CD4-positive, alpha-beta T cell treated with Interleukin-15 for 1 hour (primary cell): ENCODE measurements at places on chromosomes 12 and 14.

- no peak for DNase-seq
Observed at GRCh38 chr12:116227811-116228210, 49.7 kb downstream of the MED13L start.

- no peak for DNase-seq
Observed at GRCh38 chr12:93944201-93944600, 204.2 kb upstream of the PLXNC1 start.

- no peak for DNase-seq
Observed at GRCh38 chr12:108886873-108887629, 7.2 kb downstream of the DAO start.

DNA sequence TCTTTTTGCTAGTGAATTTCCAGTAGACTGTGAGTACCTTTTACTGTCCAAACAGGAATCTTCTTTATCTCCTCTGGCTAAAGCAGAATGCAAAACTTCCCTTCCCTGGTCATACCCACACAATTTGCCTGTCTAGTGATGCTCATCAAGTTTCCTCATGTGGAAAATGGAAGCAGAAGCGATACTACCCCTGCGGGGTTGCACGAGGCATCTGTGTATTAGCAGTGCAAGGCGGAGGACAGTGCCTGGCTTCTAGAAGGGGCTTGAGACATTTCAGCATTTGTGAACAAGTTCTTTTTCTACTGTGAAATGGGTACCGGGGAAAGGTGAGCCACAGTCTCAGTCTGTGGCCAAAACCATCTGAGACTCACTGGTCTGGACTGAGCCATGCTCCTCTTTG lies 340.9 kb downstream of the AACS start:
- DNase-seq, result no peak

- no peak for DNase-seq
Observed at GRCh38 chr14:85501751-85502150, 28.2 kb upstream of the FLRT2 start.

DNA sequence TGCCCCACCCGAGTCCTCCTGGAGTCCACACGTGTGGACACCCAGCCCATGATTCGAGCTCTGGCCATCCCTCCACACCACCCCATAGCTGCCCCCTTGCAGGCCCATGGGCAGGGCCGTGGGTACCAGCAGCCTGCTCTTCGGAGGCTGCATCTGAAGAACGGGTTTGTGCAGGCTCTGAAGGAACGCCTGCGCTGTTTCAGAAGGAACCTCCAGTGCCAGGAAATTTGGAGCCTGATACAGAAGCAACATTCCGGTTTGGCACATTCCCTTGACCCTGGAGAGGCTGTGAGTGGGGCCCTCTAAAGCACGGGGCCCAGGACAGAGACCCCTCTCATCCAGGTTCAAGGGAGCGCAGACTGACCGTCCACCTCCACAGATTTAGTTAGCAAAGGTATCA lies 57.0 kb downstream of the ZNF664 start:
- DNase-seq, result no peak

GRCh38 chr12:17661250-17661649 lies 428.7 kb downstream of the RERGL start:
- DNase-seq, result no peak

DNA sequence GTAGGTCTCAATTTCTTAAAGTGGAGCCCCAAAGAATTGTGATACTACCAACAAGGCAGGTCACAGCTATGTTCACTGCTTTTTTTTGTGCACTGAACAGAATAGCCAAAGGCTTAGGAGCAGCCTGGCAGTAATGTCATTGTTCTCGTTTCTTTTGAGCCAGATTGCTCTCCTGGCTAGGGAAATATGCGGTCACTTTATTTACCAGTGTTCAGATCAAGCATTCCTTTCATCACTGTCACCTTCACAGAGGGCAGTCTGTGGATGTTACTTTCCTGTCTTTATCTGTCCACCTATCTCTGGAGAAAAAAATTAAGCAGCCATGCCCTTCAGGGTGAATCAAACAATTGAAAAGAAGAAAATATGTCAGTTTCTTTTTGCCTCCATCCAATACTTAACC lies 159.6 kb downstream of the BTG1 start:
- DNase-seq, result no peak

DNA sequence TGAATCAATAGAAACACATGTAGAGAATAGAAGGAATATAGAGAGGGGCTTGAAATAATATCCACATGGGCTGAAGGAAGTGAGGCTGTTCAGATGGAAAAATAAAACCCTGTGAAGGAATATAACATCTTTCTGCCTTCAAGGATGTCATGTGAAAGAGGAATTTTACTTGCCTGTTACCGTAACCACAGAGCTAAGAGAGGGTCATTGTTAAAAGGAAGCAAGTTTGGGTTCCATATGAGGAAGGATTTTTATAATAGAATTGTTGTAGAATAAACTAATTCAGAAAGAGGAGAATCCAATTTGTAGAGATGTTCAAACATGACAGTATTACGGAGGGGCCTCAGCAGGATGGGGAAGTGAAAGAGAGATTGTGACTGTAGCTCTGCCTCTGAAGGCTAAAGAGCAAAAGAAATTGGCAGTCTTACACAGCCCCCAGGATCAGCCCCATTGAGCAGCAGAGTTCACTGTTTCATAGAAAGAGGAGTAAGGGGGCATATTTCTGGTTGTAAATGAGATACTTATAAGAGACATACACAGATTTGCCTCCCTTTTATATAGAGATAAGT lies 41.8 kb upstream of the PTPRR start:
- no peak for DNase-seq

DNA sequence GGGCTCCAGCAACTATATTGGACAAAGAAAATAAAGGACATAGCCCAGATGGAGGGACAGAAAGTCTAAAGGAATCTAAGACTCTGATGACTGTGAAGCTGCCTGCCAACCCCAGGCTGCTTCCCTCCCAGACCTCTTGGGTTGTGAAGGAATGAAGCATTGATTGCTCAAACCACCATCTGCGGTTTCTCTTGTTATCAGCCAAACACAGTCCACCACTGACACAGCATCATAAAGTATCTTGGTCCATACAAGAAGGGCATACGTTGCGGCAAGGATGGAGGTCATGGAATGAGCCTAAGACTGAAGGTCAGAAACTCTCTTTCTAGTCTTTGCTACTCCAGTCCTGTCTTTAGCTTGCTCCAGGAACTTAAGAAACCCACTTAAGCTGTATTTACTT lies 58.5 kb upstream of the PLXNC1 start:
- DNase-seq, result no peak

GRCh38 chr14:55585854-55586253 lies 5.8 kb downstream of the KTN1 start:
- DNase-seq, result no peak

GRCh38 chr12:47032644-47033043 lies 46.8 kb upstream of the PCED1B start:
- DNase-seq, result no peak

DNA sequence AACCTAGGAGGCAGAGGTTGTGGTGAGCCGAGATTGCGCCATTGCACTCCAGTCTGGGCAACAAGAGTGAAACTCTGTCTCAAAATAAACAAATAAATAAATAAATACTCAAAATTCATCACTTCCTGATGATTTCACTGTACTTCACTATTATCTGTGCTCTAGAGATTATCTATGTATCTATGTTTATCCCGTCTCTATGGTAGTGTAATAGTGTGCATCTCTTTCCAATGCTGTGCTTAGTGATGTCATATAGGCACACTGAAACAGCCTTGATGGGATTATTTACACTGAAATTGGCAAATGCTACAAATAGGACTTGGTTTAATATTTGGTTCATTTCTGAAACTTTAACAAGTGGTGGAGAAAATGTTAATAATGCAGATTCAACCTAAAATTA lies 6.5 kb downstream of the CAPS2 start:
- DNase-seq, result no peak

- DNase-seq, result no peak
Observed at GRCh38 chr14:54809767-54810166, 92.9 kb downstream of the GCH1 start.

DNA sequence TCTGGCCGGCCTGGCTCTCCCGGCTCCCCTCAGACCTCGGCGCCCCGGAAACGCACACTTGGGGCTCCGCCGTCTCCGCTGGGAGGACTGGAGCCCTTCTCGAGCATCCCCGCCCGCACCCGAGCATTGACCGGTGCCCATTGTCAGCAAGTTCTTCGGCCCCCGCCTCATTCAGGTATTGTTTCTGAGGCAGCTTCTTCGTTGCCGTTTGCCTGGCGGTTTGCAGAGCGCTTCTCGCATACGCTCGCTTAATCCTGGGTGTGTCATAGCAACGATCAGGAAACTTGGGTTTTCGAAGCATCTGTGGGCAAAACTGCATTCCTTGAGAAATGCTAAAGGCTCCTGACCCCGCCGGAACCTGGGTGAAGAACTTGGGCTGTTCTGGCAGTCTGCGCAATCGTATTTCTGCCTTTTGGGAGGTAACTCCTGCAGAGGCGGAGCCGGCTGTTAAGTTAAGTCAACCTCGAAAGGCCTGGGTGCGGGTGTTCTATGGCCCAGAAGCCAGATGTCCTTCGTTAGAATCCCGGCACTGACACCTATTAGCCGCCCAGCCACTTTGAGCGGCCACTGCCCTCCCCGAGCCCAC lies 518 bp downstream of the GSKIP start:
- no peak for DNase-seq

DNA sequence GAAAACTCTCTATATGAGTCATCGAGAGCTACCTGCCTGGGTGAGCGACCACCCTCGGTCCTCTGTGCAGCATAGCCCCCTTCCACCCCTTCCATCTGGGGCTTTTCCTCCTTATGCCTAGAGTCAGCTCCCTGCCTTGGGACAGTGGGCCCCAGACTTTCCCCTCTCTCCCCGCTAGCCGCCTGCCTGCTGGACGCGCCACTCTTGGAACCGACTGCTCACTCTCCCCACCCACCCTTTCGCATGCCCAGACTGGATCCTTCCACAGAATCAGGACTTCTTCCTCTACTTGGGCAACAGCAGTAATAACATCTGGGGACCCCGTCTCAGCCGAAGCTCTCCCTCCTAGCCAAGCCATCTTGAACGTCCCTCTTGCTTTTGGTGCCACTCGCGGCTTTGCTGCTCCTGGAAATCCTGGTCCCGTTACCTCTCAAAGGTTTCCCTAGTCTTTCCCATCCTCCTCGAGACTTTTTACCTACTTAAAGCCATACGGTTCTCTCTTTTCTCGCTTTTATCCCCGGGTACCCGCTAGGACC lies 671 bp downstream of the ESYT1 start:
- no peak for DNase-seq

- DNase-seq, result no peak
Observed at GRCh38 chr14:101900253-101900652, 64.1 kb upstream of the DYNC1H1 start.

- DNase-seq, result no peak
Observed at GRCh38 chr12:115004470-115005146, 320.6 kb upstream of the TBX3 start.

- DNase-seq, result no peak
Observed at GRCh38 chr14:55949708-55950107, 168.5 kb upstream of the PELI2 start.

DNA sequence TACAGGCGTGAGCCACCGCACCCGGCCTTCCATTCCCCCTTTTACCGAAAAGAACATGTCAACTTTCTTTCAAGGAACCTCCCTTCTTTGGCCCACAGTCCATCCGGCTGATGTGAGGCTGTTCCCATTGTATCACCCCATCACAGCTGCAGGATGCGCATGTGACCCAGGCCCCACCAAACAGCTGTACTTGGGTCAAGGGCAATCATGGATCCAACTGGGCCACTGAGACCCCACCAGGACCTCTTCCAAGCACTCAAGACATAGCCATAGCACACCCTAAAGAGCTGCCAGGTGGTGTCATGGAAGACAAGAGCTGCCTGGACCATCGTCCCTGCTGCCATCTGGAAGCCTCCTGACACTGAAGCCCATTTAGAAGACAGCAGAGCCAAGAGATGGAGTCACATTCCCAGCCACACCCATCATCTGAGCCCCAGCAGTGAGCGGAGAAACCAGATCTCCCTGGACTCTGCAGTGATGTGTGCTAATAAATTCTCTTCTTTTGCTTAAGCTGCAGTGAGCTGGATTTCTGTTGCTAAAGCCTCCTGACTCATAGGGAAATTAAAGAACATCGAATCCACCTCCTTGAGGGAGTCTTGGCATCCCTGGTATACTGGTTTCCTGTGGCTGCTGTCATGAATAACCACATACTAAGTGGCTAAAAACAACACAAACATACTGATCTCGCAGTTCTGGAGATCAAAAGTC lies 105.6 kb downstream of the KSR2 start:
- DNase-seq, result no peak

GRCh38 chr14:82354126-82354525 lies 820.5 kb upstream of the SEL1L start:
- DNase-seq, result no peak

GRCh38 chr12:89417246-89417977 lies 65.1 kb upstream of the DUSP6 start:
- no peak for DNase-seq
